Hematopoietic multipotent progenitor cell treated with erythropoietin and hydrocortisone succinate and interleukin-3 and kit ligand, for 4 days (in vitro differentiated cells): ENCODE measurements at places on chromosomes 1 and 21.

DNA sequence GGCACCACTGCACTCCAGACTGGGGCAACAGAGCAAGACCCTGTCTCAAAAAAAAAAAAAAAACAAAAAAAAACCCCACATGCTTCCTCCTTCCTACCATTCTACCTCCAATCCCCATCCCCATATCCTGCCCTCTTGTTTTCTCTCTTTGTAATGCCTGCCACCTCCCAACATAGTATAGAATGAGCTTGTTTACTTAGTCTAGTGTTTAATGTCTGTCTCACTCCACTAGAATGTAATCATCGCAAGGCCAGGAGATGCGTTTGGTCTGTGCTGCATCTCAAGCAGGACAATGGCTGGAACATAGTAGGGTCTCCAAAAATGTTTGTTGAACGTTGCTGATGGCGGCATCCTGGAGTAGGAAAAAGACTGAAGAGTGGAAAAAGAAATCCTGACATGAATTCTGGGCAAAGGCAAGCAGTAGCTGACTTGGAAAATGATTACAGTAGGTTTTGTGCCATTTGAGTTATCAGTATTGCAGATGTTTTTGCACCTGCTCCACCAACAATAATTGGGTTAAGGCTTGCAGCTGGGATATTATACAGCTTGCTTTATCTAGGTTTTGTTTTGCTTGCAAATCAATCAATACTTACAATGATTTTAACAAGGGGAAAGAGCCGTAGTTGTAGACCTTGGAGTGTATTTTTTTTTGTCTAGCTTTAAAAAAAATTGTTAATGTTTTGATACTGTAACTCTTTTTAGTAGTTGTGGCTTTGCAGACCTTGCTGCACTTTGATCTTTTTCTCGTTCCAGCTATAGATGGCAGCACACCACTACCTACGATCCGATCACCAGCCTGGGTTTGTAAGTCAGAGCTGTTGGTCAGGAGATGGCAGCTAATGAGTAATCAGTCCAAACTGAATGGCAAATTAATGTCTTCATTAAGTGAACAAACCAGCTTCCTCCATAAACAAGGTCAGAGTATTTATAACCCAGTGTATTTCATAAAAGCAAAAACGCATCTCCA is 62.4 kb downstream of the BACH1 start:
- DNase-seq = peak; percentile 55

GRCh38 chr1:178004926-178005391 is 35.1 kb upstream of the SEC16B start:
- no peak for DNase-seq

DNA sequence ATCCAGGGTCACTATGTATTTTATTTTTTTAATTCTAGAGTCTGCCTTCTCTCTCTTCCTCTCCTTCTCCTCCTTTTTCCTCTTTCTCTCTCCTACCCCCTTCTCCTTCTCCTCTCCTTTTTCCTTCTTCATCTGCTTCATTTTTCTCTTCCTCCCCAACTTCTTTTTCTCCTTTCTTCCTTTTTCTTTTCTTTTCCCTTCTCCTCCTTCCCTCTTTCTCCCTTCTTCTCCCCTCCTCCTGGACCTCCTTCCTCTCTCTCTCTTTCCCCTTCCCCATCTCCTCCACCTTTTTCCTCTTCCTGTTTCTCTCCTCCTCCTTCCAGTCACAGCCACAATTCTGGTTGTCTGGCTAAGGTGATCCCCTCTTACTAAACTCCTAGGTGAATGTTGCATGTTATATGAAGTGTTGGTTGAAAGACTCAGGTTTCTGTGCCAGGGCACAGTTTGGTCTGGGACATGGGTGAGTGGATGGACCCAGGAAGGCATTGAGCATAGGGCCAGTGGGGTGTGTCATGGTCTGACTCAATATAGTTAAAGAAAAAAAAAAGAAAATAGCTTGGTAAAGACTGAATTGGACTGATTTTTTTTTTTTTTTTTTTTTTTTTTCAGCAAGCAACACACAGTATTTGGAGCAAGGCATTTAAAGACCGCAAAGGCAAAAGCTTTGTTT is 266.9 kb downstream of the TGFB2 start:
- no peak for DNase-seq

DNA sequence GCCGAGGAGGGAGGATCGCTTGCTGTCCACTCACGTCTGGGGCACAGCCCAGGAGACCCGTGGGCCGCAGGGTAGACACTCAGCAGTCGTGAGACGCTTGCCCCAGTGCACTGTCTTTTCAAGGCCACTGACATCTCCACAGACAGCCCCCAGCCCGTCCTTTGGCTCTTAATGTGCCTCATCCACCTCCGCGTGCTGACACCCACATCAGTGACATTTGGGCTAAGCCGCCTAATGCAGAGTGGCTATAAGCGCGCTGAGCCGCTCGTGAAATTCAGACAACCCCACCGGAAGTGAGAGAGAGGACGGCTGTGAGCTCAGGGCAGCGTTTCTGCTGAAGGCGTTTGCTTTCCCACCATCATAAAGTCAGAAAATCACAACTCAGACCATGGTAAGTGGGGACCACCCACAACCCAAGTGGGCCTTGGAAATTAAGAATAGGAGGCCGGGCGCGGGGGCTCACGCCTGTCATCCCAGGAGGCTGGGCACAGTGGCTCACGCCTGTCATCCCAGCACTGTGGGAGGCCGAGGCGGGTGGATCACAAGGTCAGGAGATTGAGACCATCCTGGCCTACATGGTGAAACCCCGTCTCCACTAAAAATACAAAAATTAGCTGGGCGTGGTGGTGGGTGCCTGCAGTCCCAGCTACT is 8.4 kb downstream of the SLC35E2B start:
- DNase-seq = no peak

DNA sequence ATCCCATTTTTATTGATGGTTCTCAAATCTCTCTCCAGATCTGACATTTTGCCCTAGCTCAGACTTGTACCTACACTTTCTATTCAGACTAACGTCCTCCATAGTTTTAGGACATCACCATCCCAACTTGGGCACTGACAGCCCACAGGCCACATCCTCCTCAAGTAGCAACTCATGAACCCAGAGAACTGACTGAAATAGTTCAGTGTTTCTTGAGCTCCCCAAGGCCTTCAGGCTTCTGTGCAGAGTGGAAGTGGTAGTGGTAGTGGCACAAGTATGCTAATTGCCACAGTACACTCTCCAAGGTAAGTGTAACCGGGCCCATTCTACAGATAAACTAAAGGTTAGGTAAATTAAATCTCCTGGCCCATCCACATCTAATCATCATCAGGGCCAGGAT is 112.6 kb downstream of the SLC45A1 start:
- DNase-seq = no peak

DNA sequence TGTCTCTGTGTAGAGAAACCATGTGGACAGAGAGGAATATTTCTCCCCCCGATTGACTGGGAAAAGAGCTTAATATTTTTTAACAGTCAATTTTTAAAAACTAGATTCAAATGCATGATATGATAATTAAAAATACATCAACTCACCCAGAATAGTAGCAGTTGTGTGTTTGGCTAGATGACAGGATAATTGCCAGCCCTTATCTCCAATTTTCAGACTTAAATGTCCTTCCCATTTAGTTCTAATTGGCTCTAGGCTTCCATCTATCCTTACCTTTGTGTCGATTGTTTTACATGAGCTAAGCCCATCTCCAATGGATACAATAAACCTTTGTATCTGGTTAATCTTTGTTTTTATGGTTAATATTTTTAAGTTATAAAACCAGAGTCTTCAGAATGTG is 23.9 kb upstream of the KIAA0040 start:
- peak; percentile 25 for DNase-seq
